Activated CD4-positive, CD25-positive, alpha-beta regulatory T cell (primary cell): ENCODE measurements at places on chromosomes 12 and 14.

DNA sequence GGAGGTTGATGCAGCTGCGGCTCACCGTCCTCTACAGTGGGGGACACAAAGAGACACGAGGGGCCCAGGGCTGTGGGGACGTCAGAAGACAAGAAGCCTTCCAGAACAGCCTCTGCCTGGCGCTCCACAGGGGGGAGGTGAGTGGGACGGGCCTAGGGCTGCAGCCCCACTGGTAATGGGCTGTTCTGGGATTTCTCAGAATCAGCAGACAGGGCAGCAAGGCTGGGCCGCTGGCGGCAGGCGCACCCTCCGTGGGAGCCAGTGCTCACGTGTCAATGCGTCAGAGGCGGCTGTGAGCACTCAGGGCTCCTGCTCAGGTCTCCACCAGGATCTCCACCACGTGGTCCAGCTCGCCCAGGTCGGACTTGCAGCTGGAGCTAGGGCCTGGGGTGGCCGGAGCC is 10.0 kb downstream of the CDCA4 start:
- no peak for DNase-seq

- DNase-seq = no peak
These were observed 56.5 kb upstream of the BCAT1 start for GRCh38 chr12:25005376-25005775.

- no peak for DNase-seq
These were observed 1.5 kb downstream of the RAP1B start for GRCh38 chr12:68612202-68612601.

GRCh38 chr14:51310505-51310944 is 70.5 kb downstream of the TMX1 start:
- no peak for DNase-seq

DNA sequence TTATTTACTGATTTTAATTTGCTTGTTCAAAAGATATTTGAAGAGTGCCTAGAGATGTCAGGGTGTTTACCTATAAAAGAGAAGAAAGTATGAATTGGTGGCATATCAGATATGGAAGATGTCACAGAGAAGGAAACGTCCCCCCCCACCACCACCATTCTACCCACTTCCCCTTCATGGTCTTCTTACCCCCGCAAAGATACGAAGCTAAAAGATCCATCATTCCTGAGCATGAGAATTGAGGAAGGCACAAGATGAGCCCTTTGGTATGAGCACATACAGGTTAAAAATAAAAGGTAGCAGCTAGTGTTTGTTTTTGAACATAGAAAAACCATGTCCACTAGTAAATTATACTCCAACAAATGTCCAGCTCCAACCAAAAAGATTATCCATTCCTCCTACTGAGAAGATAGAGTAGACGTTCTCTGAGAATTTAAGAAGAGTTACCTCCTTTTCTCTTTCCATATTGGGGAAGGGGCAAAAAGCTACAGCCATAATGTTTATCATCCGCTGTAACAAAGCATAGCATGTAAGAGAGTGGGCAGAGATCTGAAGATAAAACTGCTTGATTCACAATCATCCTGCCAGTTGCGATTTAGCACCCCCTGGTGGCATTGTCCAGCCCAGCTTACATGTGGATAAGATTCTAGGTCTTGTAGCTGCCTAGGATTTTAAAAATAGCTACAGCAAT is 29.1 kb downstream of the NFYB start:
- DNase-seq = peak; percentile 71

DNA sequence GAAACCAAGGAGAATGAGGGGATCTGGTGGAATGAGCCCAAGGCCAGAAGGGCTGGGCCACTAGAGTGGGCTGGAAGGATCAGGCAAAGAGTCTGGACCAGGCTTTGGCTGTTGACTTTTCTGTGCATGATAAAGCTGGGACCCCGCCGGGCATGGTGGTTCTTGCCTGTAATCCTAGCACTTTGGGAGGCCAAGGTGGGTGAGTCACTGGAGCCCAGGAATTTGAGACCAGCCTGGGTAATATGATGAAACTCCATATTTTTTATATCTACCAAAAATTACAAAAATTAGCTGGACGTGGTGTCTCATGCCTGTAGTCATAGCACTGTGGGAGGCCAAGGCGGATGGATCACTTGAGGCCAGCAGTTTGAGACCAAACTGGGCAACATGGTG is 393 bp upstream of the KLHL33 start:
- DNase-seq = no peak
